ENCODE measurements at places on chromosomes 2 and 18.

GRCh38 chr2:8922431-8922830 lies 81.1 kb downstream of the MBOAT2 start:
- no peak for DNase-seq

DNA sequence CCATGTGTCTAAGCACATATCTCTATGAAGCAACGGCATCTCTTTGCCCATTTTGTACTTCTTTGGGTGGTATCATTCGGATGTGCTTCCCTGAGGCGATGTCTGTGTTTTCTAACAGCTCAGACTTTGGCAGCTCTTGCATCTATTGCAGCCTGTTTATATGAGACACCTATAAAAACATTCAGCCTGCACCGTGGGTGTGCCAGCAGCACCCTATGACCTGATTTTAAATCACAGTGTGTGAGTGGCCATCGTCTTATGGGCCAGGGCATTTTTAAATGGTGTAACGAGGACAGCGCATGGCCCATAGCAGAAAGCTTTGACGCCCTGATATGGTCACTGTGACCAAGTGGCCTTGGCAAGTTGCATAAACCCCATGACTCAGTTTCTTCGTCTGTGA lies 12.9 kb downstream of the NPAS2 start:
- no peak for DNase-seq

DNA sequence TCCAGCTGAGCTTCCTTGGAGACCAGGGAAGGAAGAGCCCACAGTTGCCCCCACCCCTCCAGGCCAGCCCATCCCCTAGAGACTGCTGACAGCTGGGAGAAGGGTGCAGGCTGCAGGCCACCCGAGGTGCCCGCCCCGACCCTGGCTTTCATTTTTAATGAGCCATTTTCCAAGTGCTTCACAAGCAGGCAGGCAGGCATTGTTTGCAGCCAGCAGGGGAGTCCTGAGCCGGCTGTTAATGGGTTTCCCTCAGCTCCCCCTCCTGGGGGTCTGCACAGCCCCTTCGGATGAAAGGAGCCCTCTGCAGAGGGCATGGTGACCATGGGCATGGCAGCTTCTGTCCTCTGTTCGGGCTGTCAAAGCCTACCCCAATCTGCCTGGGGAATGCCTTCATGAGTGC lies 94.5 kb downstream of the ZBTB7C start:
- no peak for DNase-seq

- no peak for DNase-seq
Observed at GRCh38 chr2:173755798-173756197, 209.4 kb downstream of the SP3 start.

- DNase-seq: no peak
Observed at GRCh38 chr2:8682719-8683667, 1.1 kb downstream of the ID2 start.

DNA sequence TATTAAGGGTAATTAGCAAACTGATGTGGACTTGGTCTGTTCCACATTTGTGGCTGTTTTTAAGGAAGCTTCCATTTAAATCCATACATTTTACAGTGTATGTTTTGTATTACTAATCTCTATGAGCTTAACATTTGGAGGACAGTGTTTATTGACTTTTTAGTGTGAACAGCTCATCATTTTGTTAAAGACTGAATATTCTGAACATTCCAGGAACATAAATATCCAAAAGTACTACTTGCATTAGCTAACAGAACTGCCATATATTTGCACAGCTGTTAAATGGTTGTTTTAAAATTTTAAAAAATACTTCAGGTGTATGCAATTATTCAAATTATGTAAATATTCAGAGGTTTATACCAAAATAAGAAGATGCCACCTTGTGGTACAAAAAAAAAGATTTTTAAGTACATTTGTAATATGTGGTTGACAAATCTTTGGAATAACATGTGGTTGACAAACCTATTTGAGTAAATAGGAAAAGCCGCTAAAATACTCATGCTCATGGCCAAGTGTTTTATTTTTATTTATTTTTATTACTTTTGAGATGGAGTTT lies 439.7 kb upstream of the FANCL start:
- DNase-seq: no peak
